ENCODE measurements at places on chromosomes 5 and 9.
A peak's percentile ranks its signal among the peaks of the same experiment; 100 is the strongest.

DNA sequence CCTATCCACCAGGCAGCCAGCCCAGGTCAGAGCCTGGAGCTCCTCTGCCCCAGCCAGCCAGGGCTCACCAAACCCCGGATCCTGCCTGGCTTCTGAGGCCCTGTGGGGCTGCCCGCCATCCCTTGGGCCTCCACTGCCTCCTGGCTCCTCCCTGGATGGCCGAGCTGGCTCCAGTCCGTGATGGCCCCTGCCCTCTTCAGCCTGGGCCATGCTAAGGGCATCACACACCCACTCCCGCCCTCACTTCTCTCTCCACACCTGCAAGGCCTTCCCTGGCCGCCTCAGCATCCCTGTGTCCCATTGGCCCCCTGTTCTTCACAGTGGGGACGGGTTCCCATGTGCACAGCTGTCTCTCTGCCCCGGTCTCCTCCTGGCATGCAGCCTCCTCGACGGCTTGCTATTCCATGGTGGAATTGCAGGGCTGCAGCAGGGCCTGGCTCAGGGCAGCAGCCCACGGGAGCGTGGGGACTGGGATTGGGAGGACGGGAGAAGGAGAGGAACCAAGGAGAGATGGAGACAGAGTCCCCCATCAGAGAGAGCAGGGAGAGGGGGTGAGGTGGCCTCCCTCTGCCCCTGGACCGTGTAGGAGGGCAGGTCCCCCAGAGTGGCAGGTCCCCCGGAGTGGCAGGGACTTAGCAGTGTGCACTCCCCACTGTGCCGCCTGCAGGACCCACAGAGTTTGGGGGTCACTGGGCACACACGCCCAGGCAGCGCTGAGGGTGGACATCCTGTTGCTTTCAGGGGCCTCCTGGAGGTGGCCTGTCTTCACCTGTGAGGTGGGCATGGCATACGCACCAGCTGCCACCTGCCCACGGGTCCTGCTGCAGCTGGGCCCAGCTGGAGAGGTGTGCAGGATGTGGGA is 16.7 kb upstream of the RNU6ATAC start:
- DNase-seq: no peak

DNA sequence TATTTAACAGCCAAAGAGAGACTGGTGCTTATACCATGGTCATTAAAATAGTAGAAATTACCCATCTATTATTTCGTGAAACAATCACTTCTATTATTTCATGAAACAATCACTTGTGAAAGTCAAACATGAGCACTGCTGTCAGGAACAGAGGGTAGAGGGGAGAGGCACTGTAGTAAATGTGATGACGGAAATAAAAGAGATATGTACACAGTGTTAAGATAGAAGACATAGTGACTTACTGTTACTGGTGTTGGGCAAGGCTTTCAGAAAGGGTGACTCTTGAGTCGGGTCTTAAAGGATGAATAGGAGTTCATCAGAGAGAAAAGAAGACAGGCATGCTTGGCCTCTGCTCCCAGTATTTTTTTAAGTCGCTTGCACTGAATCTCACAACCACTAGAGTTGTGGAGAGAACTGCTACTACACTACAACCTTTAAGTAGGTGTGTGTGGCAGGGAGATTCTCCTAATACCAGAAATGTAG is 162.6 kb upstream of the GNA14 start:
- no peak for DNase-seq

DNA sequence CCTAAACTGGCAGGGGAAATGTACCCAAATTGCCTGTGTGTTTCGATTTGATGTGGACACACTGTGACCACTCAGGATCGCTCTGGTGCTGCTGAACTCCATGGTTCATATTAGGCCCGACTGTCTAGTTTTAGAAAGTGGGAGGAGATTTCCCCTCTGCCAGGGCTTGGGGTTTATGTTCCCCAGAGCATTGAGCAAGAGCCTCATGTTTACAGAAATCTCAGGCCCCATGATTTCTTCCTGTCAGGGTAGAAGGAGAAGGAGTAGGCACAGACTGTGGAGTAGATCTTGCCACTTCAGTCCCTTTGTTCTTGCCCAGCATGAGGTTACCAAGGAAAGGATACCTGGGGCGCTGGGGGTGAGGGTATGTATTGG is 40.8 kb upstream of the GLRX start:
- peak; percentile 63 for DNase-seq

DNA sequence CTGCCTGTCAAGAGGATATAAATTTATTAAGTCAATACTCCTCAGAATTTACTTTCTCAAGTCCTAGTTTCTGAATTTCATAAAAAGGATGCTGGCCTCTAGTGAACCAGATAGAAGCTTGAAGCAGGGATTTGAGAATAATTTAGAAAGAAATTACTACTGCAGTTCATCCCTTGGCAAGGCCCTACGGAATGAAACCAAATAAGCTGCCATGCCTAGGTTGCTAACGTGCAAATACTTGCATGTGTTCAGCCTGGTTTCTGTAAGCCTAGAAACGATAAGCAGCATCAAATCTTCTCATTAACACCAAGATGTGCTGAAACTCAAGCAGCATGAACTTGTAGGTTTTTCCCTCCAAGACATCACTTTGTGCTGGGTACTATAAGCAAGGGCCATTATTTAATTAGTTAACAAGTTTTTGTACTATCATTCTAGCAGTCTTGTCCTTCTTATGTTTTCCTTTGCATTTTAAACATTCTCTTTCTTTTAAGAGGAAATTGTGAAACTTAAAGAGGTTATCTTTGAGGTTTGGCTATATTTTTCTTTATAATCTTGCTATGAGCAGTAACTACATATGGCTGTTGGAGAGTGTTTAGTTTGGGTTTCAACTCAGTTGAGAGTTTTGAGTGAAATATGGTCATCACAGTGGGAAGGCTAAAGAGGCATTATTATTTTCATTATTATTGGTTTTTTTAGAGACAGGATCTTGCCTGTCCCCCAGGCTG is 71.8 kb downstream of the ADAMTSL1 start:
- no peak for DNase-seq

DNA sequence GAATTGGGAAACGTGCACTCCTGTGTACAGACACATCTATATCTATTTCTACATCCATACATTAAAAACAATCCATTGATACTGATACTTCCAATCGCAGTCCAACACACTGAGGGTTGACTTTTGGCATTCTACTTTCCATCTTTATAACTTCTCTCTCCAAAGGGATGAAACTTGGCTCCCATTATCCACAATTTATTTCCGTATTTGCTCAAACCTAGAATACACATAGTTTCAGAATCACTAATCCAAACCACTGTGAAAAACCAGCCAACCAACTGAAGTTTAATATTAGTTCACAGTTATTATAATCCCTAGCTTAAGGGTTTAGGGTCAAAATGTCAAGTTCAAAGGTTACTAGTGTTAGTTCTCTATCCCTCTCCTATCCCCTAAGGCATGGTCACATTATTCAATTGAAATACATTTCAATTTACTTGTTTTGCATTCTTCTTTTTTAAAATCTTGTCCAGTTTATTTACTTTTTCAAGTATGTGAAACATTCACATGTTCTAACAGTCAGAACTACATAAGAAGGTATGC is 156.5 kb downstream of the MED27 start:
- no peak for DNase-seq

DNA sequence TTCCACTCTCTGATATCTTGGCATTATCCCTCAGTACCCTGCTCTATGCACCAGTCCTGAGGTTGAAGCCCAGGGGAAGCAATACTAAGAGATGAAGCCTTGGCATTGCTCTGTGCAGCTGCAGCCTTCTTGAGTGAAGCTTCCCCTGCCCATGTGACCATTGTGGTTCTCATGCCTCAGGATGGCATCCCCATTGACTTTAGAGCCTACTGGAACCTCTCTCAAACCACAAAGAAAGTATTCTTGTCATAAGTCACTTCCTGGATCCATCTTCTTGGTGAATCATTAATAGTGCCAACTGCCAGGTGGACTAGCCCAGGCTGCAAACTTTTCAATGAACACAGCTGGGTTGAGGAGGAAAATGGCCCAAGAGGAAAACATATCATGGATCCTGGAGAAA is 283.9 kb upstream of the RFX3 start:
- DNase-seq: no peak

DNA sequence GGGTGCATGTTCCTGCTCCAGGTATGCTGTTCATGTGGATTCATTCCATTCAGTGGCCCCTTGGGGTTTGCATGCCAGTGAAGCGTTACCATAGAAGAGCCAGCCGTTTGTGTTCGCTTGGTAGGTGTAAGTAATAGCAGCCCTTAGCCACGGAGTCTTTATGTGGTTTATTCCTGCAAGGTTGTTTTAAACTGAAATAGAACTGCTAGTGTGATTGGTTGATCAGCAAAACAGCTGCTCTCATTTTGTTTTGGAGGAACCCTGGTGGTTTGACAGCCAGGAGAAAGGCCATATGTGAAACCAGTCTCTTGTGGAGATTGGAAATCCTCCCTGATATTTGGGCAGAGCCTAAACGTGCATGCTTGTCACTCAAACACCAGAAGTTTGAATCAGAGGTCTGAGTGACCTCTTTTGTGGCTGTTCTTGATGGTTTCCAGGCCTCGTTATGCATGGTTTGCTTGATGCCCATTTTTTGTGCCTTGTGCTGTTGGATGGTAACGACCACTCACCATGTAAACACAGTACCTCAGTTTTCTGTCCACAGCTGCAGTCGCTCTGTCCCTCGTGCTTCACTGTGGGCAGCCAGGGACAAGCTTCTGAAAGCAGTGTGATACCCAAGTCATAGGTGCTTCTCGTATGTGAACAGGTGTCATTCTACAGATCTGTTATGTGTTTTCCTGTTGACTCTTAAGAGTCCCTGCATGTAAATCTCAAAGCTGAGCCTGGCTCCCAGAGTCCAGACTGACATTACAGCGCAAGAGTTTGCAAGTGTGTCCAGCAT is 58.3 kb upstream of the NXNL2 start:
- no peak for DNase-seq

- no peak for DNase-seq
Measured at GRCh38 chr9:35659340-35659739, 1.2 kb downstream of the CCDC107 start.

DNA sequence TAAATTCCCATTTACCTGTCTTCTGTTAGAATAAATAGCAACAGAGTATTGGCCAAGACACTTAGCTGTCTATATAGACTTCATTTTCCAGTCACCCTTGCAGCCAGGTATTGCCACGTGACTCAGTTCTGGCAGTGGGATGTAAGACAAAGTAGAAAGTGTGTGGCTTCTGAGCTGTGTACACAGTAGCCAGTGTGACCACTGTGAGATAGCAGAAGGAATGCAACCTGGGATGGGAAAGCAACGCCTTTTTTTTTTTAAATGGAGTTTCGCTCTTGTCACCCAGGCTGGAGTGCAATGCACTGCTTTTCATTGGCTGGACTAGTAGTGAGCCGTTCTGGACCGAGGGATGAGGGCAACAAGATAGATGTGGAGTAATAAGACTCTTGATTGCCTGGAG is 64.5 kb upstream of the UBTD2 start:
- no peak for DNase-seq

DNA sequence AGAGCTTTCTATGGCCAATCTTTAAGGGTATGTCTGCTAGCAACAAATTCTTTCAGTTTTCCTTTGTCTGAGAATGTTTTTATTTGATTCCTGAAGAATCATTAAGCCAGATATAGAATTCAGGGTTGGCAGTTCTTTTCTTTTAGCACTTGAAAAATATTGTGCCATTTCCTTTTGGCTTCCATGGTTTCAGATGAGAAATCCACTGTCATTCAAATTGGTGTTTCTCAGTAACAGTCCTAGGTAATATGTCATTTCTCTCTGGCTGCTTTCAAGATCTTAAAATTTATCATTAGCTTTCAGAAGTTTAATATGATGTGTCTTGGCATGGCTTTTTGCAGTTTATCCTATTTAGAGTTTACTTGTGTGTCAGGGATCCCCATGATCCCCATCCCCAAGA is 67.7 kb downstream of the TEX10 start:
- DNase-seq: no peak

DNA sequence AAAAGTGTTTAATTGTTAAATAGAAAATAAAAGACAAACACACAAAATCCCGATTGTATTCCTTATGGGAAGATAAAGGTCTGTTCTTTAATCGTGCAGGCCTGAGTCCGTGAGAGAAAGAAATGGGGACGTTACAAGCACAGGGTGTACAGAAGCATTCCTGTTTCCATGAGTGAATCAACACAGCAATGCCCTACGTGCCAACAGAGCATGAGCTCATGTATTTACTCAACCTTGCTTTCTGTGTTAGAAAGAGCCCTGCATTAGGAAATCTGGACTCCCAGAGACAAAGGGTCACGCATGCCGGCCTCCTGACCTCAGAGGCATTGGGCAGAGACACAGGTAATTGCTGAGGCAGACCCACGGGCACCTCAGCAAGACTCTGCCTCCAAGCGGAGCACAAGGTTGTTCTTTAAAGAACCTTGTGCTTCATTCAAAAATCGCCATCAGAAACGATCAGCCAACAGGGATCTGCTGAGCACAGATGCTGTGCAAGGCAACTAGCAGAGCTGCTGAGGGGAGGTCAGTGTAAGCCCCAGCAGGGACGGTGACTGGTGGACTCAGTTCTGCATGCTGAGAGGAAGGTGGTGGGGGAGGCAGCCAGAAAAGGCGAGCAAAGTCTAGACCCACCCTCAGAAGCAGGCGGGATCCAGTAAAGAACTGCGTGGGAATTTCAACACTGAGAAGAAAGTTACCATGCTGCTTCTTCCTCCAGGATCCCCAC is 101.0 kb downstream of the TLE1 start:
- no peak for DNase-seq

GRCh38 chr5:73763300-73764032 is 137.5 kb downstream of the ARHGEF28 start:
- no peak for DNase-seq

DNA sequence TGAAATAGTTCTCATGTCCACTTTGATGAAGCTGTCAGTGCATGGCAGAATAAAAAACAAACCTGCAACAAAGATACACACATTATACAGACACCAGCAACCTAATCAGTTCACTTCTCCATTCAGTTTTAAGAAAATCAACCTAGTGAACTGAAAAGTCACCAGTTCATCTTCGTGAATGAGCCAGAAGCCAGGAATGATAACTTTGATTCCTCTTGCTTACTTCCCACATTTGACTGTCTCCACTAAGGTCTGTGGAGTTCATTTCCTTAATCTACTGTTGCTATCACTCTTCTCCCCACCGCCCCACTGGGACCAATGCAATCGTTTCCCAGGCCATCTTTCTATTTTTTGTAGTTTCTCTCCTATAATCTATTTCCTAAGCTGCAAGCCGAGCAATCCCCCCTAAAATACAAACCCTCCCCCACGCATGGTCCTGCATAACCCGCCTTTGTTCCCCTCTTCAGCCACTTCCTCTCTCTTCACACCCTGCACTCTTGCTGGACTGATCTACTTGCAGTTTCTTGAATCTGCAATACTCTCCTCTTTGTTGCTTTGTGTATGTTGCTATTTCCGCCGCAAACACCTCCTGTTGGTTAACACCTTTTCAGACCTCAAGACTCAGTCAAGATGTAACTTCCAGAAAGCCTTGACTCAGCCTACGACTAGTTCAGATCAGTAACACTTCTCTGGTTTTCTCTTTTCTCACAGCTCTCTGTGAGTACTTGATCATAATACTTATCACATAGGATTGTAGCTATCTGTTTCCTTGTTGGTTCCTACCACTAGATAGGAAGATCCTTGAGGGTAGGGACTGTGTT is 16.6 kb downstream of the STOM start:
- DNase-seq: no peak

GRCh38 chr5:141637767-141638419 is 1.1 kb downstream of the RELL2 start:
- DNase-seq: peak; percentile 40

All from globus pallidus (tissue), 1 donor.